ENCODE measurements at places on chromosomes 16 and 17.

DNA sequence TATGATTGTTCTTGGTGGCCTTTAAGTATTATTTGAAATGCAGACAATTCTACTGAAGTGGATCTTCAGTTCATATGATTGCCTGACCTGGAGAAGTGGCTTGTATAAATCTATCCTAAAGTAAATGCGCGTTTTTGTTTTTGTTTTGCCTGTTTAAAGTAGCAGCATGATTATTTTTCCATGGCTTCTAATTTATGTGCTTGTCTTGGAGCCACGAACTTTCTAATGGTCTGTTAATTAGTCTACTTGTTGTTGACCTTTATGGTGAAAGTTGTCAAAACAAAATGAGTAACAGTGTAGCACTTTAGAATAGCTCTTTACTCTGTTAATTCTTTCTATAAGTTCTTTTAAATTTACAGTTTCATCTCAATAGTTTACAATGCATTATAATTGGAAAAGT, 1.7 kb downstream of the PRKAR1A start:
- no peak for DNase-seq

DNA sequence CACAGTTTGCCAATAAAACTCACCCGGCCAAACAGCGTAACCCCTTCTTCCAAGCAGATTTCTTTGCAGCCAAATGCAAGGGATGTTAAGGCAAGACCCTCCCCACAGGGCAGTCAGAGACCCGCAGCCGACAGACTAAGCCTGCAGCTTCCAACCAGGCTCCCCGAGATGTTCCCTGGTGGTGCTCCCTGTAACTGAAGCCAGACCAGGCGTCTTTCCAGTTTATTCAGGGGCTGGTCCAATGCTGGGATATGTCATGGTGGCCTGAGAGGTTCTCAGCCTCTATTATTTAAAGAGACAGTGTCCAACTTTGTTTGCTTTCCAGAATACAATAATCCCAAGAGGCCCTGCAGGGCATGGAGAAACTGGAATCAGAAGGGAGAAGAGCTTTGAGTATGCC, at the start of gene PMP22:
PMP22 (minus strand) TSS at position 196 of the 400 bp plus-strand sequence. CDS start 4,599 bp downstream, outside the sequence.
- DNase-seq, result no peak

GRCh38 chr17:50799582-50799981, 32.3 kb upstream of the ANKRD40CL start:
- DNase-seq, result no peak

DNA sequence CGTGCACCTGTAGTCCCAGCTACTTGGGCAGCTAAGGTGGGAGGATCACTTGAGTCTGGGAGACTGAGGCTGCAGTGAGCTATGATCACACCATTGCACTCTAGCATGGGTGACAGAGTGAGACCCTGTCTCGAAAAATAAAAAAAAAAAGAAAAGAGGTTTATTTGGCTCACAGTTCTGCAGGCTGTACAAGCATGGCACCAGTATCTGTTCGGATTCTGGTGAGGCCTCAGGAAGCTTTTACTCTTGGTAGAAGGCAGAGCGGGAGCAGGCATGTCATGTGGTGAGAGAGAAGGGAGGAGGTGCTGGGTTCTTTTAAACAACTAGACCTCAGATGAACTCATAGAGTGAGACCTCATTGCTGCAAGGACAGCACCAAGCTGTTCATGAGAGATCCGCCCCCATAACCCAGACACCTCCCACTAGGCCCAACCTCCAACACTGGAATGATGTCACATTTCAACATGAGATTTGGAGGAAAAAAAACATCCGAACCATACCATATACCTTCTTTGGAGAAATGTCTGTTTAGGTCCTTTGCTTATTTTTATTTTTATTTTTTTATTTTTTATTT, 10.3 kb upstream of the RMI2 start:
- DNase-seq, result no peak

GRCh38 chr17:31560616-31561235, 169.3 kb downstream of the RAB11FIP4 start:
- no peak for DNase-seq

Data from choroid plexus epithelial cell (primary cell).